DMS79 treated with DMSO at 0.1 percent for 48 hours (cell line): ENCODE measurements at places on chromosomes 3 and 15.

GRCh38 chr3:78809966-78810365 lies 957.8 kb downstream of the ROBO1 start:
- DNase-seq = no peak

- DNase-seq = no peak
Observed at GRCh38 chr15:58360421-58361090, 71.2 kb upstream of the LIPC start.

- DNase-seq = peak; percentile 35
Observed at GRCh38 chr3:15860014-15860934, 62.5 kb upstream of the ANKRD28 start.

DNA sequence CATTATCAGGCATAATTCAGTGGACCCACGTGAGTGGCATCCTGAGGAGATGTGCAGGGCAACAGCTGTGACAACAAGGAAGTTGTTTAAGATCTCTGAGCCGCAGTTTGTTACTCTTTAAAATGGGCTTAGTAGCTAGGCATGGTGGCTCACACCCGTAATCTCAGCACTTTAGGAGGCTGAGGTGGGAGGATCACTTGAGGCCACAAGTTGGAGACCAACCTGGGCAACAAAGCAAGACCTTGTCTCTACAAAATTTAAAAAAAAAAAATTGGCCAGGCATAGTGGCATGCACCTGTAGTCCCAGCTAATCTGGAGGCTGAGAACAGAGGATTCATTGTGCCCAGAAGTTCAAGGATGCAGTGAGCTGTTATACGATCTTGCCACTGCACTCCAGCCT lies 12.2 kb downstream of the SUCLG2 start:
- no peak for DNase-seq

DNA sequence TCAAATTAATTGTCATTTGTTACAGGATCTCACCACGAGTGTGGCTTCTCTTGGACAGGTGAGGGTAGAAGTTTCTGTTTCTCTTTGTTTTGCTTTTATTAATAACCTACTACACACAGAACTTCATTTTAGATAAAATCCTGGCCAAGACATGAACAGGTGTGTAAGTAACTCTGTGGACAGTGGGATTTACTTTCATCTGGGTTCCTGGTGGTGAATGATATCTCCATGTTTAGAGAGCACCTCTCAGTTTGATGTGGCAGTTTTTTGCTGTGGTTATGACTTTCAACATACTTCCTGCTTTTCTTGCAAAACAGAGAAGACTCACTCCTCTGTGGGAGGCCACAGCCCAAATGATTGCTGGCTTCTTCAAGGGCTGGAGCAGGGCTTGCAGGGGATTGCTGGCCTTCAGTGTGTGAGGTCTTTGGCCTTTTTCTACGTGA lies 71.1 kb upstream of the XCR1 start:
- no peak for DNase-seq

GRCh38 chr15:26232691-26233090 lies 369.6 kb upstream of the ATP10A start:
- DNase-seq = no peak

- no peak for DNase-seq
Observed at GRCh38 chr15:52162260-52162659, 28.9 kb downstream of the GNB5 start.

GRCh38 chr15:64695561-64695992 lies 79.8 kb downstream of the RBPMS2 start:
- no peak for DNase-seq

GRCh38 chr3:185750015-185750414 lies 74.8 kb downstream of the IGF2BP2 start:
- DNase-seq = no peak

- peak; percentile 13 for DNase-seq
Observed at GRCh38 chr3:37751967-37752648, 109.6 kb upstream of the CTDSPL start.
